IPS DF 19.7 (cell line): ENCODE measurements at places on chromosomes 11 and 22.

GRCh38 chr11:107157809-107158187, 139.5 kb upstream of the GUCY1A2 start:
- no peak for DNase-seq

DNA sequence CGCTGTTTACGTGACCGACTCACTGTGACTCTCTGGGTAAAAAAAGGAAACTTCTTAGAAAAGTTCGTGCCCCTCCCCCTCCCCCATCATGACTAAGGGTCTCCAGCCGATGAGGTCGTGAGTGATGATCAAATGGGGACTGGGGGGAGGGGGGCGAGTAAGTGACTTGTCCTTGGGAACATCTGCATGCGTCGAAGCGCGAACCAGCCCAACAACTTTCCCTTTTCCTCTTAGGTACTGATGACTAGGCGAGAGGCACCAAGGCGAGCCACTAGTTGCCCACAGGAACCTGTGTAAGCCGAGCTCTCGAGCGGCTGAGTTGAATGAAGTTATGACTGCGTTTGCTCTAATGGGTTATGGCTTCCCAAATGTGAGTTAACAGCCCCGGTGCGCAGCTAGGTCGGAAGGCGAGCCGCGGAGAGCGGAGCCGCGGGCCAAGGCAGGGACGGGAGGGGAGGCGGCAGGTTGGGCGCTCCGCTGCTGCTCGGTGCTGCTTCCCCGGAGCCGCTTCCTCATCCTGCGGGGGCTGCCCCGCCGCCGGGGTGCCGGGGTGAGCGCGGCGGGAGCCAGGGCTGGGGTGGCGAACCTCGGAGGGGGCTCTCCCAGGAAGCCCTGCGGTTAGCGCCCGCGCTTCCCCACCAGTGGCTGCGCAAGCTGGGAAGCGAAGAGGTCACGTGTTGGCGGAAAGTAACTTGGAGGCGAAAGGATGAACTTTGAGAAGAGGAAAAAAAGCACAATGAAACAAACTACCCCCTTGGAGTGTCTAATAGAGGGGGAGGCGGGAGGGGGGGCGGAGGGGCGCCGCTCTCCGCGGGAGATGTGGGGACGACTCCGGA, 22.1 kb upstream of the BDNF start:
- DNase-seq = no peak

DNA sequence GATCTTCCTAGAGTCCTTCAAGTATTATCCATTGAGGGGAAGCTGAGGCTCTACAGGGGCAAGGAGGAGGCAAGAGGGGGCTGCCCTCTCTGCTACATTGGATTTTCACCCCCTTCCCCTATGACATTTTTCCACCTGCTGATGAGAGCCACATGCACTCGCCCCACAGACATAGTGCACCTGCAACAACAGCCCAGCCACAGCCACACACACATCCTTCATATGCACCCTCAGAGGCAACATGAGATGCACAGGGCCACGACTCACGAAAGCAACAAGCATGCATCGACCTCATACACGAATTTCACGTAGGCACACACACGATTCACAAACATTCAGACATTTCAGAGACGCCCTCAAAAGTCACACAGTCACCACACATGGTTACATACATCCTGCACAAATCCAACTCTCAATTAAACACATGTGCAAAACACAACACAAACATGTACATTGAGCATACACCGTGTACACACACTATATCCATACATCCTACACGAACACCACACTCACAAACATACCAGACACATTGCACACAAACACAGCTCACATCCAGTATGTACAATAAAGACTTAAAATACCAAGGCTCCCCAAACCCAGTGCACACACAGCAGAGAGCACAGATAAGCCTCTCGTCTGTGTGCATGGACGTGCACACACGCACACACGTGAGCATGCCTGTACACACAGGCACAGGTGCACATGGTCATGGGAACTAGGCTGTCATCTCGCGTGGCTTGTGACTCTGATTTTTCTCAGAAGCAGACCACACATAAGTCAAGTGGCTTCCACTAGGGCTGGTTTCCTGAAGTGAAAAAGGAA, 6.3 kb upstream of the LRRC32 start:
- no peak for DNase-seq

GRCh38 chr11:17197431-17197898, 10.3 kb downstream of the PIK3C2A start:
- no peak for DNase-seq
